ENCODE measurements at places on chromosomes 1 and 21.

DNA sequence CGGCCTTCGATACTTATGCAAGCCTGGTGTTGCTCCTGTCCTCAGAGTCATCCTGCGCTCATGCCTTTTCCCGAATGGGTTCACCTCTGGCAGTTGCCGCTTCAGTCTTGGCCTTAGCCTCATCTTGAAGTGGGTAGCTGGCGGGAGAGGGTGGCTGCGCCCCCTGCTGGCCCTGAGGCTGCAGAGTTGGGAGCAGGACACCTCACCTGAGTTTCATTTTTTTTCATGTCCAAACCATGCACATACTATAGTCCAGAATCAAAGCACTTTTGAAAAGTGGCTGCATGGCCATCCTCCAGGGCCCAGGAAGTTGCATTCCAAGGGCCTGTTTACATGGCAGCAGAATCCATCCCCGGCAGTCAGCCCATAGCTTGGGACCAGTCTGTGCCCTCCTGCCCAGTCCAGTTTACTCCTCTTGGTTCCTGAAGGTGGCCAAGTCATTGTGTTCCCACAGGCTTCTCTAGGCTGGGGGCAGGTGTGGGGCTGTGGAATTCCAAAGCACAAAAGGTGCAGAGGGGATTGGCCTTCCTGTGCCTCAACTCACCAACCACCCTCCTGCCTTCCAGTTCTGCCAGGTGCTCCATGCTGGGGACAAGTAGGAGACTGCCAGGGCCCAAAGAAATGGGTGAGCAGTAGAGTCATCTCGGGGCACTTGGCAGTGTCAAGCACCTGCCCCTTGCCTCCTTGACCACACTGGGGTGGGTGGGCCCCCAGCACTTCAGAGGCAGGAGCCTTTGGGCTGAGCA is 44.0 kb downstream of the YARS1 start:
- DNase-seq, result peak; percentile 88

DNA sequence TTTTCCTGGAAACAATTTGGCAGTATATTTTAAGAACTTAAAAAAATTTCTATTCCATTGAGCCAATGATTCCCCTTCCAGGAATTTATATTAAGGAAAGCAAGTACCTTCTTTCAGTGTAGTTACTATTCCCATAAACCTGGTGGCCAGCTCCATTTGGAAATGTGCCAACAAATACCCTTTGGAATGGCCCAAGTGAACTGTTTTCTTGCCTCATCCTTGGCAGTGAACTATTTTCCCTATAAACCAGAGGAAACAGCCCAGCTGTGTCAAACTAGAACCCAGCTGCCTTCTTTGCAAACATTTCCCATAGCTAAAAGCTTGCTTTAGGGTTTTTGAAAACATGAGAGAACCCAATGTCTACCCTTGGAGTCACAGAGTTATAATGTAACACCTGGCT is 496.9 kb downstream of the NEGR1 start:
- no peak for DNase-seq

- DNase-seq, result no peak
Observed at GRCh38 chr1:214004014-214004413, 16.2 kb downstream of the PROX1 start.

DNA sequence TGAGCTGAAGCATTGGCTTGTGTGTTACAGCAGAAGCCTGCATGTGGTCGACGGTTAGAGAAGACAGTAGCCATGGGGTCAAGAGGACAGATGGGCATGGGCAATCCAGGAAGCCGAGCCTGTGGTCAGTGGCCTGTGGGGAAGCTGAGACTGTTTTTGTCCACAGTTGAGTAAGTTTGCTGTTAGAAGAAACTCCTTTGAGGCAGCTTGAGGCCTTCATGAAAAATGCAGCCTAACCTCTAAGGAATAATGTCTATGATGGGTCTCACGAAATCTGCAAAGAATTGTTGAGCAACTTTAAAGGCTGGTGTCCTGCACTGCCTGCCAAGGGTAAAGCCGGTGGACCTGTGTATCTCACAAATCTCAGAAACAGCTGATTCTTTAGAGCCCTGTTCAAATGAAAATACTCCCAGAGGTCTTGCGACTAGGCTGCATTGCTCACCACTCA is 322.4 kb downstream of the SETD4 start:
- peak; percentile 11 for DNase-seq

DNA sequence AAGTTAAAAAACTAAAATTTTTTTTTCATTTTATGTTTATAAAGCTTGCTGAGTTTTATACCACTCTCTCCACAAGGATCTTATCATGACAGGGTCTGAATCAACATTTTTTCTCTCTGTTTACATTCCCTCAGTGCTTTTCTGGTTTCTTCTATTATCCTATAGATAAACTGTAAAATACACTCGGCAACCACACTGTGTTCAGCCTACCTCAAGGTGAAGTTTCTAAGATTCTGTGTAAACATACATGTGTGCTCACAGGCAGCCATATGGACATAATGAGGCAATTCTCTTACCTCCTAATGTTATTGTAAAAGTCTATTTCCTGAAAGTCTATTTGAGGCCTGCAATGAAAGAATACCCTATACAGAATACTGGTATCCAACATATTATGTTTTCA is 114.6 kb downstream of the NTPCR start:
- DNase-seq, result no peak

DNA sequence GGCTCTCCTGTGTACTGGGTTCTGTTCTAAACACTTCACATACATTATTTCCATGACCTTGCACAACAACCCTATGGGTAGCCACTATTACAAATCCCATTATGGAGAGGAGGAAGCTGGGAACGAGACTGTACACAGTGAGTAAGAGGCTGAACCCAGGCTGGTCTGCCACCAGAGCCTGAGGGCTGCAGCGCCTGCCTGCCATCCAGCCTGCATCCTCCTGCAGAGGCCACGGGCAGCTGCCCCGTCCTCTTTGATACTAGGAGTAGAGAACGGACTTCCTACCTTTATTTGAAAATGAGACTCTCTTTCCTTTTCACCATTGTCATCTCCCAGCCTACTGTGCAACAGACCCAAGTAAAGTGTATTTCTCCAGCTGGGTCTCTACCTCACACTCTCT is 370.0 kb downstream of the HHAT start:
- no peak for DNase-seq

- DNase-seq, result no peak
Observed at GRCh38 chr1:196380316-196380715, 227.9 kb downstream of the KCNT2 start.

- no peak for DNase-seq
Observed at GRCh38 chr1:205929496-205930194, 13.6 kb downstream of the SLC26A9 start.

DNA sequence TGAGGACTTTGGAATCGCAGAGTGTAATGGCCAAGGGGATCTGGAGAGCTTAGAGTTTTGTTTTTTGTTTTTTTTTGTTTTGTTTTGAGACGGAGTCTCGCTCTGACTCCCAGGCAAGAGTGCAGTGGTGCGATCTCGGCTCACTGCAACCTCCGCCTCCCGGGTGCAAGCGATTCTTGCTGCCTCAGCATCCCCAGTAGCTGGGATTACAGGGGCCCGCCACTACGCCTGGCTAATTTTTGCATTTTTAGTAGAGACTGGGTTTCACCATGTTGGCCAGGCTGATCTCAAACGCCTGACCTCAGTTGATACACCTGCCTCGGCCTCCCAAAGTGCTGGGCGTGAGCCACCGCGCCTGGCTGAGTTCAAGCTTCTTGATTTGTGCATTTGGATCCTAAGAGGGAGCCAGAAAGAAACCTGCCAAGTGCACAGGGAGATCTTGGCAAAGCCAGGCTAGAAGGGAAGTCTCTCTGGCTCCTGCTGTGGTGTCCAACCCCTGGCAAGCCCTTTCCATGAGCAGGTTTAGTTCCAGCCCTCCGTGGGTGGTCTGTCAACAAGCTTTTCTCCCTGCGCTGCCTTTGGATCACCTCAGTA is 852 bp downstream of the FAAH start:
- no peak for DNase-seq

DNA sequence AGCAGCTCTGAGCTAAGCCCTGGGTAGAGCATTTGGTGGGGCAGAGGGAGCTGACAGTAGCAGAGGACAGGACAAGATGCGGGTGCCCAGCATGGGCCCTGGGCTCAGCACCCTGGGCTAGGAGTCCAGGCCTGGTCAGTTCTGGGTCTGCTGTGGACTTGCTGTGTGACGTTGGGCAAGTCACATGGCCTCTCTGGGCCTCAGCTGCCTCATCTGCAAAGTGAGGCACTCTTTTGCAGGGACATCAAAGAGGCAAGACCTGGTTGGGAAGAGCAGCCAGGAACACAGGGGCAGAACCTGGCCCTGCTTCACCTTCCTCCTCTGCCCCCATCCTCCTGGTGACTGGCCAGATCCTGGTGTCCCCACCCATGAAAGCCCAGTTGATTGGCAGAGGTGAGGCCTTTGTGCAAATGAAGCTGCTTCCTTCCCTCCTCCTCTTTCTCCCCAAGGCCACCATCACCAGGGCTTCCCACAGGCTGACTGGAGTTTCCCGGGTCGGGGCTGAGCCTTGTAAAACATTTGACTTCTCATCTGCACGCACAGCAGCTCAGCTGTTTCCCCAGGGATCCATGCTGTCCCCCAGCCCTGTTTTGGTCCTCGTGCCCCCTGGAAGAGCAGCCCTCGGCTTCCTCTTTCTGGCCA is 350.5 kb downstream of the MATN1 start:
- DNase-seq, result no peak

GRCh38 chr1:54335011-54335754 is 71.0 kb downstream of the SSBP3 start:
- peak; percentile 60 for DNase-seq

GRCh38 chr1:55061706-55062321 is 22.5 kb downstream of the PCSK9 start:
- no peak for DNase-seq

- no peak for DNase-seq
Observed at GRCh38 chr21:39188521-39189139, 5.4 kb upstream of the PSMG1 start.

GRCh38 chr1:52032785-52033131 is 852 bp downstream of the KTI12 start:
- DNase-seq, result peak; percentile 61

GRCh38 chr1:8409106-8409505 is 91.2 kb downstream of the SLC45A1 start:
- peak; percentile 35 for DNase-seq

- no peak for DNase-seq
Observed at GRCh38 chr21:37531431-37531932, 164.9 kb downstream of the DYRK1A start.

DNA sequence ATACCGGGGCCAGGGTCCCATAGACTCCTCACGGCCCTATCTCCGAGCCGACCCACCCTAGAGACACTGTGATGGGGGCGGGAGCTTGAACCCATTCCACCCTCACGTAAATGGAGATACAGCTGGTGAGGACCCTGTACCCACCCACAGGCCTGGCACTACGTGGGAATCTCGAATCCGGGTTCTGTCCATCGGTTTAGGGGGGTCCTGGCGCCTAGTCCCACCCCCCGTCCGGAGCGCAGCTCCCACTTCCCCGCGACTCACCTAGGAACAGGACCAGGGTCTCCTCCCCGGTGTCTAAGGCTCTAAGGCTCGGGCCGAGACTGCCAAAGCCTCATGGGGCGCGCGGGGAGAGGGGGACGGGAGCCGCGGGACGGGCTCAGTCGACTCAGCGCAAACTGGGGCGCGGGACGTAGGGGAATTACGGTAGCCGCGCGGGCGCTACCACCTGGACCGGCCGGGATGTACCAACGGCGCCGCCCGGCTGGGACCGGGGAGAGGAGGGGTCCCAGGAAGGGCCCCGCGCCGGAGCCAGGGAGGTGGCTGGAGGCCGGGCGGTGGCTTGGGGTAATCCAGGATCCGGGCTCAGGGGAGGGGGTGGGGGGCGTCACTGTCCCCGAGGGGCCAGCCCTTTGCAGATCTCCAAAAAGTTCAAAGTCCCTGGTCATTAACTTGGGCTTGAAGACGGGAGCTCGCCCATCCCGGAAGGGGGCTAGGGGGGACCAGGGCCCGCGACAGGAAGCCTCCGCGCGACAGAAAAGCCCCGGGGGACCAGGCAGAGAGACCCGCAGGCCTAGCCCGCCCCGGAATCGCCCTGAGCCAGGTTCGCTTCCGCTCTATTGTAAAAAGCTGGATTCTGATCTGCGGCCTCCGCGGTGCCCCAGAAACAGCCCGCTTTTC is 1.0 kb downstream of the PLEKHG5 start:
- DNase-seq, result peak; percentile 87

GRCh38 chr21:35376406-35377135 is 327.5 kb upstream of the RUNX1 start:
- DNase-seq, result no peak
